Naive thymus-derived CD4-positive, alpha-beta T cell (primary cell): ENCODE measurements at places on chromosomes 7 and 10. TPM values are rescaled to one million over a fixed set of nuclear protein-coding genes. Genes with fewer than 3 reads are reported as not detected.

GRCh38 chr7:150811-151221 lies 41.6 kb upstream of the FAM20C start:
- DNase-seq = no peak

GRCh38 chr7:101947899-101948298 lies 130.5 kb downstream of the CUX1 start:
- DNase-seq = no peak

- DNase-seq = no peak
Measured at GRCh38 chr7:151226560-151226874, 488 bp downstream of the ABCF2 start.

Gene NEBL
- total RNA-seq = 0.05 TPM in 1 of 2 replicates, not detected in the other

Gene NME8
- total RNA-seq = 5.5 TPM

Gene SPDYE2
- 1.1 TPM for total RNA-seq
